ENCODE measurements at places on chromosomes 1 and 21.

- no peak for DNase-seq
These were observed 1.7 kb downstream of the PDE9A start for GRCh38 chr21:42654913-42655795.

GRCh38 chr1:88668405-88668804, 15.7 kb upstream of the PKN2 start:
- DNase-seq, result no peak

GRCh38 chr21:33554982-33555344, 12.1 kb downstream of the SON start:
- DNase-seq, result no peak

- no peak for DNase-seq
These were observed 3.6 kb upstream of the SPATC1L start for GRCh38 chr21:46187814-46188213.

GRCh38 chr1:24045771-24046170, 65.6 kb upstream of the SRSF10 start:
- DNase-seq, result no peak

DNA sequence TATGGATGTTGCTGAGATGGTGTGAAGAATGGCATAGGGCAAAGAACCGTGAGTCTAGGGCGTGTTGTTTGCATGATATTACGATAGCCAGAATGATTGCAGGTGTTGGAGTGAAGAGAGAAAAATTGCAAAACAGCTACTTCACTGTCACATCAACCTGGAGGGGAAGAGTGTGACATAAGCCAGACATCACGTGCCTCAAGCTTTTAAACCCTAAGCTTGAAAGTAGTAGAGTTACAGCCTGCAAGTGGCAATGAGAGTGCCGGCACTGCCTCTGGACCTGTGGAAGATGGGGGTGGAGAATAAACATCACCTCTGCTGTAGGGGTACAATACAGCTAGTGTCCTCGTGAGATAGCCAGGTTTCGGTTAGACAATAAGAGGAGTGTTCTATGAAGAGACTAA, 11.1 kb downstream of the EEIG2 start:
- DNase-seq, result no peak

DNA sequence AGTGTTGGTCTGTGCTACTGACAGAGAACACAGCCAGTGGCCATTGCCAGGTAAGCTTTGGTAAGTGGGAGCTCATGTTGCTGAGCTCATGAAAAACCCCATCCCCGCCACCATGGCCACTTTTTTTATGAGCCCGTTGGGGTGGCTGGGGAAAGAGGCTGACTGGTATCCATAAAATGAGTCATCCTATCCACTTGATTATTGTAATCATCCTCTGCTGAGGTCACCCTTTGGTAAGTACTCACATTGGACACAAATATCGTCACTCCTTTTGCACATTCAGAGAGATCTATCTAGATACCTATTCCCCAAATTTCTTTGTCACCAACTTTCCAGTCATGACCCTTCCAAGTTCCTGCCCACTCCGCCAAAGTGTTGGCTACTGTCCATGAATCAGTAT, 22.0 kb downstream of the SLAMF7 start:
- no peak for DNase-seq

DNA sequence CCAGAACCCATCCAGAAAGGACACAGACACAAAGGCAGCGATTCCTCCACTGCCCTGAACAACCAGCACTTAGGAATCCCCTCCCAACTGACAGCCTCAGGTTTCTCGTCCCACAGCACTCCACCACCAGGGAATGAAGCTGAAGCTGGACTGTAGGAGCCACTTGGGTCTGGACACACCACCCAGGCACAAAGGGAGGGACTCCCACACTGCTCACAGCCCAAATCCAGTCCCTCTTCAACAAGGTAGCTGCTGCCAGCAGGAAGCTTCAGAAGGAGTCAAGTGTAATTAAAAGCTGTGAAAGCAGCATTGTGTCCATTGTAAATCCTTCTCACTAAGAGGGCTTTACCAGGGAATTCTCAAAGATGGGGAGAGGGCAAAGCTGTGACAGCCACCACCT, 29.0 kb downstream of the LMX1A start:
- no peak for DNase-seq

DNA sequence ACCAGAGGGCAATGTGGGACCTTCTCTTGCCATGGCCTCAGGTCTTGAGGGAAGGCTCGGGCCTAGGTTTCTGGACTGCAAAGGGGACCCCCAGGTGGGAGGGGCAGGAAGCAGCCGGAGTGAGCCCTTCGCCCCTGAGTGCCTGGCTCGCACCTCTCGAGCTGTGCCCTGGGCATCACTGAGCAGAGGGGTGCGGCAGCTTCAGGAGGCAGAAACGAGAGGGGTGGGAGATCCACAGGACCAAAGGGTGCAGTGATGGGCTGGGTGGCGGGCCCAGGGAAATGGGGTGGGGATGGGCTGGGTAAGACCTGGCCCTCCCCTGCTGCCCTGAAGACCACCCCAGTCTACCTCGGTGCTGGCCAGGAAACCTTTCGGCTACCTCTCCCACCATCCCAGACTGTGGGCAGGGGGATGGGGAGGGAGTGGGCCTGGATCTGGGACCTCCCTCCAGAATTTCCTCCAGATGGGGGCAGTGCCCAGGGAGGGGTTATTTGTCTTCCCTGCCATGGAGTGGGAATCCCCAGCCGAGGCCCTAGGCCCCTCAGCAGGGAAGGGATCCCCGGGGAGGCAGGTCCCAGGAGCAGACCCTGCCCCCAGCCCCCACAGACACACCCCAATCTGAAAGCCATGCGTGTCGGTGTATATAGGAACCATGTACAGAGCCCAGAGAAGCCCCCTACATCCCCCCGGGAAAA, 21.3 kb downstream of the A3GALT2 start:
- DNase-seq, result no peak

DNA sequence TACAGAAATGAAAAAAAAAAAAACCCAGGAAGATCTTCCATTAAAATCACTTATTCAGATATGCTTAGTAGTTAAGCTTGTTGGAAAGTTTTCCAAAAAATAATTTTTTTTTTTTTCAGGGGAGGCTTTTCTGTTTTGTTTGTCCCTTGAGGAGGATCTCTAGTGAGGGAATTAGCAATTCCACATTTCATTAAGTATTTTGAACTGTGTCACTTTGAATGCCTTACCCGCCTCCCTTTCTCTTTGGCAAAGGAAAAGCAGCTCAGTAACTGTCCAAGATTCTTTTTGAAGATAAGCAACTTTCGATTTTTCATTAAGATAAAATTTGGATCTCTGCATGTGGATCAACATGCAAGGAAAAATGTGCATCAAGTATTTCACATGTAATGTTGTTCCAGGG, 1.8 kb downstream of the NTNG1 start:
- DNase-seq, result no peak

DNA sequence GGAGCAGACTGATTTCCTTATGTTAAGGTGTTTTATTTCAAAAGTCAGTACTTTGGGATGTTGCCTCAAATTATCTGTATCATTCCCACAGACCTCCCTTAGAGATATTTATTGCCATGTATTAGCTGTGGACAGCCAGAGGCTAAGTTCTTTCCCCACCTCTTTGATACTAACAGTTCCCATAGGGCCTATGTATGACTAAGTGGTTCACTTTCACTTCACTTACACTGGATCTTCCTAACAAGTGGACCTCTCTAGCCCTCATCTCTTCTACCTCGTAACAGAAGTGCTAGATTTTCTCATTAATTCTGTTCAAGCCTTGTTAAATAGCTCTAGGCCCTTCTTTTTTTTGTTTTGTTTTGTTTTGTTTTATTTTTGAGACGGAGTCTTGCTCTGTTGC, 6.2 kb downstream of the TRAF5 start:
- no peak for DNase-seq

GRCh38 chr1:54937469-54937868, 43.0 kb upstream of the TMEM61 start:
- DNase-seq, result no peak

- no peak for DNase-seq
These were observed 13.6 kb upstream of the PRDM15 start for GRCh38 chr21:41892726-41893125.

- DNase-seq, result no peak
These were observed 11.1 kb downstream of the TNNI3K start for GRCh38 chr1:74246315-74246714.

DNA sequence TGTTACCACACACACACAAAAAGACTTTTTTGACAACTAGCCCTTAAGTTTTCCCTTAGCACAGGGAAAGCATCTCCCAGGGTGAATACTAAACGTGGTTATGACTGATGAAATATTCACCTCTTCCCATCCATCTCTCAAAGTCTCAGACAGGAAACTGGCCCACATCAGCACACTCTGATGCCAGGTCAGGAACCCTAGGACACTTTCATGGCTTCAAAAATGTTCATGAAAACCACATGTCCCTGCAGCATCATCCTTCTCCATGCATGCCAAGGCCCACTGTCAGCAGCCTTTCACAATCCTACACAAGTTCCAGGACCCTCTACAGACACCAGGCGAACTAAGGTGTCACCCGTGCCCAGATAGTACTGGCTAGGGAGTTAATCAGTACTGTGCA, 68.7 kb downstream of the DNTTIP2 start:
- no peak for DNase-seq

DNA sequence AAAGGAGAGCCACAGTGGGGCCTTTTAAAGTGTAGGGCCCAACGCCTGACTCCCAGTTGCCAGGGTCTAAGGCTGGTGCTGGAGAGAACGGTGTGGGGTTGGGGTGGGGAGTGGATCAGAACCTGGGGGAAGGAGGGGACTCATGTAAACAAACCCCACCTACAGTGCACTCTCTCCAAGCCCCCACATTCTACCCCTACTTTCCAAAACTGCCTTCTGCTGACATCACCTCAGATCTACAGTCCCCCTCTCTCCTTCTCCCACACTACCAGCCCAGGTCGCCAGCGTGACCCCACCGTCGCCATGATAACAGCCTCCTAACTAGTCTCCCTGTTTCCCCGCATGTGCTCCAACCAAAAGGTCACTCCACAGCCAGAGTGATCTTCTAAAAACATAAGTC, 26.6 kb downstream of the TNNT2 start:
- no peak for DNase-seq

GRCh38 chr1:91633438-91633837, 132.8 kb downstream of the CDC7 start:
- no peak for DNase-seq

DNA sequence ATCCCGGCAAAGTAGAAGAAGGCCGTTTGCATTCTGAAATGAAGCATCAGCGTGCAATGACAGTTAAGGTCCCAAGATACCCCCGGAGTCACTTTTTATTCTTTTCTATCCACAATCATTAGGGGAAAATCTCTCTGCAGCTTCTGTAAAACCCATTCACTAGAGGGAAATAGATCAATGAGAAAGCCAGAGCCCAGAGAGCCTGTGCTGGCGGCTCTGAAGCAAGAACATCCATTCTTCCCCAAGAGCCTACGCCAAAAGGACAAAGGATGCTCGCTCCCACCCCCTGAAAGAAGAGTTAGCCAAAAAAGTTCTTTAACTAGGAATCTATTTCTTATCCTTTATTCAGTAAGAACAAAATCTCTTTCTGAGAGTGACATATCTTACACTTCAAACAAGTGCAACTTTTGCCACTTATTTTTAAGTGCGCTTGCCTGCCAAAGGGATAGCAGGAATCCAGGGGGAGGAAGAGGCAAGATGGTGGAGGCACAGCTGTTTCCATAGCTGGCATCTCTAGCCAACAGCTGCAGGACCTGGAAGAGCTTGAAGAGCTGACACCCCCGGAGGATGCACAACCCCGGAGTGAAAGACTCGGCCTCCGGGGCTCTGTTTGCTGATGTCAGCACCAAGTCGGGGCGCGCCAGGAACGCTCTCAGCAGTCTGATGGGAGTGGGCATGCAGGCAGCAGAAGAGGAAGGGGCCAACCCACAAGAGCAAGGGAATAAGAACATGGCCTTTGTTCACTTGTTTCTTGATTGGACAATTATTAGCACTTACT, 68.7 kb downstream of the KCNN3 start:
- no peak for DNase-seq

DNA sequence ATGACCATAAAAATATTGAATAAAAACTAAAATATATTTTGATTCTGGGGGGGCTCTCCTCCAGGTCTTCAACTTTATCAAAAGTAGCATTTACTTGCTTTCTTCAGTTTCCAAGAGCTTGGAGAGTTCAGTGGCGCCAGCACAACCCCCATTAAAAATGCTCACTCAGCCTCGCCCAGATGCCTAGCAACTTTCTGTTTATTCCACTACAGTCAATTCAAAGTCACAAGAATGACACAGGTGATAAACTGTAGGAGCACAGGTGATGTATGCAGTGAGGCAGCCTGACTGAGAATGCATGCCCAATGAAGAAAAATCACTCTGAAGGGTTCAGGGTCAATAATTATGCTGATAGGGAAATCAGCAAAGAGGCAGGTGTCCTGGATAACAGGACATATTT, 159.4 kb upstream of the ATP1B1 start:
- no peak for DNase-seq

GRCh38 chr1:173509797-173510196, 32.7 kb downstream of the PRDX6 start:
- DNase-seq, result no peak

DNA sequence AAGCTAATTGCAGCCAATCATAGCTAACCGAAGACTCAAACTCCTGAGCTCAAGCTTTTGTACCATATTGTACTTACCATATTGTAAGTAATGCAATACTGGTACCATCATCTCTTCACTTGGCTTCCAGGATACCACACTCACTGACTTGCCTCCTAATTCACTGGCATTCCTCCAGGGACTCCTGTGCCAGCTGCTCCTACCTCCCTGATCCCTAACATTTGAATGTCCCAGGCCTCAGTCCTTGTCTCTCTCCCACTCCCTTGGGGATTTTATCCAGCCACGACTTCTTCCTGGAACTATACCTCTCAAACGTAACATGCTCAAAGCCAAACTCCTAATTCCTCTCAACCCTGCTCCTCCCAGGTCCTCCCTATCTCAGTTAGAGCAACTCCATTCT, 33.8 kb downstream of the USP48 start:
- no peak for DNase-seq

- DNase-seq, result no peak
These were observed 9.5 kb downstream of the TFF3 start for GRCh38 chr21:42305707-42306147.

DNA sequence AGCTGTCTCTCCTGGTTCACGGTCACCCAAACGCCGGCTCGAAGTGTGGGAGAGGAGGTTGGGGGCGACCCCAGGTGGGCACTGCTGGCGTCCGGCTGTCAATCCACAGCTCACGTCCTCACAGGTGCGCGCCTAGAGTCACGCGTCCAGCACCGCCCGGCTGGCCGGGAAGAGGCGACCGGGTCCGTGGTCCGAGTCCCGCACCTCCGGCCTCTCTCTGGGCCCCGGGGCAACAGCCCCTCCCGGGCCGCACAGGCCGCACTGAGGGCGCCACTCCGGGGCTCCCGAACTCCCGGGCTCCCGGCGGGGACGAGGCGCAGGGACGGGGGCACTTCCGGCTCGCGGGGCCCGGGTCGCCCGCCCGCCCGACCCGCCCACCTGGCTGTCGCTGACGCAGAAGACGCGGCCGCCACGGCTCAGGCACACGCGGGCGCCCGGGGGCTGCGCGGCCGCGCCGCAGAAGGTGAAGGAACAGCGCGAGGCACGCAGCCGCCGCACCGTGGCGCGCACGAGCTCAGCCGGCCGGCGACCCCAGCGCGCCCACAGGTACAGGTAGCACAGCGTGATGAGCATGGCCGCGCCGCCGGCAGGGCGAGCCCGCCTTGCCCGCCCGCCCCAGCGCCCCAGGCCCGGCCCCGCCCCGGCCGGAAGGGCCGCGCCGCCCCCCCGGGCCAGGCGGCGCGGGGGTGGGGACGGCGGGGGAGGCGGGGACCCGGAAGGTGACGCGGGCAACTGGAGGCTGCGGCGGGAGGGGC, at the start of gene HLCS:
HLCS (minus strand) TSS at position 604 of the 755 bp plus-strand sequence; CDS start at position 573, 31 bp downstream.
- DNase-seq, result peak; percentile 12

- DNase-seq, result no peak
These were observed 87.9 kb downstream of the RPS6KC1 start for GRCh38 chr1:213138892-213139291.

GRCh38 chr21:45902292-45902995, 79.1 kb upstream of the COL6A1 start:
- DNase-seq, result no peak

GRCh38 chr1:100721526-100722207, 2.1 kb downstream of the VCAM1 start:
- DNase-seq, result no peak
